ENCODE measurements at places on chromosomes 13 and 19.
A peak's percentile ranks its signal among the peaks of the same experiment; 100 is the strongest.

DNA sequence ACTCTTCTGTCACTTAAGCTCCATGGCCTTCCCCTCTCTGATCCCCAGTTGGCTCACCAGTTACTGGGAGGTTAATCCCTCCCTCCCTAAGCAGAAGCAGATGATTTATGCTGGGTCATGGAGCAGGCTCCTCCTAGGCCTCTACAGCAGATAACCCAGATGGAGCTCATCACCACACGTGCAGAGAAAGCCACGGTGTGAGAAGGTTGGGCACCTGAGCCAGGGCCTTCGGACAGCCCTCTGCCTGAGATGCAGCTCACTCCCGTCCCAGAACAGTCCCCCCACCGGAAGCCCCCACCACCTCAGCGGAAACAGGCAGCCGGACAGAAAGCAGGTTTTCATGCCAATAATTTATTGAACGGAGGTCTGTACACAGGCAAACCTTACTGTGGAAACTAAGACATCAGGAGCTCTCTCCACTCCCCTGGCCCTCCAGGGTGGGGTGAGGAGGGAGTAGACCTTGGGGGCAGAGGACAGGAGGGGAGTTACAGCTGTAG is 9.8 kb downstream of the ZNF526 start:
- no peak for DNase-seq

- DNase-seq, result no peak
These were observed 114.2 kb downstream of the TRPC4 start for GRCh38 chr13:37755349-37755748.

DNA sequence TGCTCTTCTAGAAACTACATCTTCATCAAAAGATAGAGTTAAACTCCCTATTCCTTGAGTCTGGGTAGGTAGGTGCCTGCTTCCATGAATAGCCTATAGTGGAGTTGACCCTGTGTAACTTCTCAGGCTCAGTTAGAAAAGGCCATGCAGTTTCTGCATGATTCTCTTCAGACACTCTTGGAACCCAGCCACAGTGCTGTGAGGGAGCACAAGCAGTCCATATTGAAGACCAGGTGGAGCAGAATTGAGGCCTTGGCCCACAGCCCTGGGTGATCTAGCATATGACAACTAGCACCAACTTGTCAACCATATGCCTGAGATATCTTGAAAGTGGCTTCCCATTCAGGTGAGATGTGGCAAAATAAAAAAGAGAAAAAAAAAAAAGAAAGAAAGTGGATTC is 10.3 kb upstream of the PAN3 start:
- DNase-seq, result no peak

DNA sequence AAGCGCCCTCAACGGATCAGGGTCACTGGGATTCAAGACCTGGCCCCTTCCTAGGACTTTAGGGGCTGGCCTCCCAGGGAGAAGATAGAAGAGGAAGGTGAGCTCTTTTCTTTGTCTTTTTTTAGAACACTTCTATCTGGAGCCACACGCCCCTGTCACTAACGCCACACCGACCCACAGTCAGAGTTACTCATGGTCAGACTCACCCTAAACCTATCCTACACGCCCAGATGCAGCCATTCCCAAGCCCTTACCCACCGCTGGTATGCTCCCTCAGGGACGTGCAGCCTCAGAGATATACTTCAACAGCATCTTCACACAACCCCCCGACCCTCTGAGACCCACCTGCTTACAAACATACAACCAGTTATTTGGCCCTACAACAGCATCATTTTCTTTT is 29.9 kb upstream of the MUC16 start:
- DNase-seq, result no peak

DNA sequence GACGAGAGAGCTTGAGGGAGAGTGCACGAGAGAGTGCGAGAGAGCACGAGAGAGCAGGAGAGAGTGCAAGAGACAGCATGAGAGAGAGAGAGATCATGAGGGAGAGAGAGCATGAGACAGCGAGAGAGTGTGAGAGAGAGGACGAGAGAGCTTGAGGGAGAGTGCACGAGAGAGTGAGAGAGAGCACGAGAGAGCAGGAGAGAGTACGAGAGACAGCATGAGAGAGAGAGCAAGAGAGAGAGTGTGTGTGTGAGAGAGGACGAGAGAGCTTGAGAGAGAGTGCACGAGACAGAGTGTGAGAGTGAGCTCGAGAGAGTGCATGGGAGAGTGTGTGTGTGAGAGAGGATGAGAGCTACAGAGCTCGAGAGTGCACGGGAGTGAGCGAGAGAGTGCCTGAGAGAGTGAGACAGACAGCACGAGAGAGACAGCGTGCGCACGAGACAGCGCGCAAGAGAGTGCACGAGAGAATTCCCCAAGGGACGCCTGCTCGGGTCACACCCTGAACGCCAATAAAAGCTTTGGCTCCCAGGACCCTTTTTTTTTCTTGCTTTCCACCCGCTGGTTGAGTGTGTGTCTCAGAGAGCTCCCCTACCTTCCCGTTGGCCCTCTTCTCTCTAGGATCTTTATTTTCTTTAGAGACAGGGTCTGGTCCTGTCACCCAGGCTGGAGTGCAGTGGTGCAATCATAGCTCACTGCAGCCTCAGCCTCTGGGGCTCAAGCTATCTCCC is 3.7 kb downstream of the CD70 start:
- DNase-seq, result peak; percentile 26

- DNase-seq, result no peak
These were observed 92.4 kb downstream of the CDADC1 start for GRCh38 chr13:49340161-49340560.

- no peak for DNase-seq
These were observed 118.6 kb downstream of the ZNF536 start for GRCh38 chr19:30490760-30491159.
